ENCODE measurements at places on chromosomes 3 and 15.
A peak's percentile ranks its signal among the peaks of the same experiment; 100 is the strongest.

DNA sequence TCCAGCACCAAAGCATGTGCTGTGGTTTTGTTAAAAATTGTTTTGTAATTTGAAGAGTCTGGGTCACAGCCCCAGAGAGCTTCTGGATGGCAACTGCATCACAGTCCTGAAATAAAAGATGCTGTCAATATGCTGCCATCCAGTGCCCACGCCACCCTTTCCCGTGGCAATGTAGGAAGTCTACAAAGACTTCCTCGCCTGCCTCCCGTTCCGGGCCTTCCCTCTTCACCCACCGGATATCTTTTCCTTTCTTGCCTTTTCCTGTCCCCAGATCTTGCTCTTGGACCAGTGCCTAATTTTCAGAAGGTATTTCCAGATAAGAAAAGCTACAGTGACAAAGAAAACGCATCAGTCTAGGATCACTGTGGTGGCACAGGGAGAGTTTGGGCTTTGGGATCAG is 85.3 kb upstream of the RNU6-1 start:
- DNase-seq, result no peak

DNA sequence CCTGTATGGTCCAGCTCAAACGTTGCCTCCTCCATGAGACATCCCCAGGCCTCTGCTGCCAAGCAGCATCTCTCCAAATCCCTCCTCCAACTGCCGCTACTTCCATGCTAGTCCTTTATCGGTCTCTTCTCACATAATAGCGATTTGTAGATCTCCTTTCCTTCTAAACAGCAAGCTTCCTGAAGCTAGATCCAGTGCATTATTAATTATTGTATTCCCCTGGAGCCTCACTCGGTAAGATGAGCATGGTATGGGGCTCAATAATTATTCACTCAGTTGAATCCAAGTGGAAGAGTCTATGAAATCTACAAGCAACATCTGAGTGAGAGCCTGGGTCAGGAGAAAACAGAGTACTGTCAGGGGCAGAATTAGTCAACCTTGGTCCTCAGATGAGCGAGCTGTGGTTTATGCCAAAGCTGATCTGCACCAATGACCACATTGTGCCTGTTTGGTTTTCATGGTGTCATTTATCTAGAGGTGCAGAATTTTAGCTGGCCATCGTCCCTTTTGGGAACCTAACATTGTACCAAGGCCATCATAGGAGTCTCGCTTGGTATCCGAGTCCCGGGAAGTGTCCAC is 93.8 kb upstream of the UBE2E1 start:
- DNase-seq, result no peak

- DNase-seq, result peak; percentile 49
These were observed 24.0 kb upstream of the SPTSSB start for GRCh38 chr3:161395115-161396012.

DNA sequence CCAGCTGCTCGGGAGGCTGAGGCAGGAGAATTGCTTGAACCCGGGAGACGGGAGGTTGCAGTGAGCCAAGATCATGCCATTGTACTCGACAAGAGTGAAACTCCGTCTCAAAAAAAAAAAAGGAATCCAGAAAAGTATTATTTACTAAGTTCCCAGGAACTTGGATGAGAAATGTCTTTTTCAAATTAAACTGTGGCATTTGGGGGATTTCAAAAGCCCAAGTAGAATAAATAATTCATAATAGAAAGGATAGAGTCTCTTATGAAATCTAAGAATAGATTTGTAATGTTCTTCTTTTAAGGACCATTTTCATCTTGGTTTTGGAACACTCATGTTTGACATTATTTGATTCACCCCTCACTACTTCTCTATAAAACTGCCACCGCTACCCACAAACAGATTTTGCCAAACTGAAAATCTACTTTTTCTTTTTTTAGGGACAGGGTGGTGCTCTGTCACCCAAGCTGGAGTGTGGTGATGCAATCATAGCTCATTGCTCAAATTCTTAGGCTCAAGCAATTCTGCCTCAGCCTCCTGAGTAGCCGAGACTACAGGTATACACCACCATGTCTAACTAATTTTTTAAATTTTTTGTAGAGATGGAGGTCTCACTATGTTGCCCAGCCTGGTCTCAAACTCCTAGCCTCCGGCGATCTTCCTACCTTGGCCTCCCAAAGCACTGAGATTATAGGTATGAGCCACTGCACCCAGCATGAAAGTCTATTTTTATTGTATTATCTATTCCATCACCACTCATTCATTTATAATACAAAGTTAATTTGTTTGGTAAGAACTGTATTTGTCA is 99.3 kb downstream of the SENP2 start:
- no peak for DNase-seq

DNA sequence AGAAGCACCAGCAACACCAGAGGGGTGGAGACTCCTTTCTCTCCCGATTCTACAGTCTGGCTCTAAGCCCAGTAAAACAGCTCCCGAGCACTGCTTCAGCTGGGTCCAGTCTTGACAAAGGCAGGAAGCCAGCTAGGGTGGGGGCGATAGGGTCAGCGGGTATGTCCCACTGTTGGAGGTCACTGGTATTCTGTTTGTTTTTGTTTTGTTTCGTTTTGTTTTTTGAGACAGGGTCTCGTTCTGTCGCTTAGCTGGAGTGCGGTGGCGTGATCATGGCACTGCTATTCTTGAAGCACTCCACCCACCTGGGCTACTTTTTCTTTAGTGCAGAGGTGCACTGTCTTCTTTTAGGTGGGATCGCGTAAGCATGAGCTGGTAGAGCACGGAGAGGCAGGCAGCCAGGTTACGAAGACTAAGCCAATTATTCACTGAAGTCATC is 16.3 kb downstream of the GCSAM start:
- no peak for DNase-seq

DNA sequence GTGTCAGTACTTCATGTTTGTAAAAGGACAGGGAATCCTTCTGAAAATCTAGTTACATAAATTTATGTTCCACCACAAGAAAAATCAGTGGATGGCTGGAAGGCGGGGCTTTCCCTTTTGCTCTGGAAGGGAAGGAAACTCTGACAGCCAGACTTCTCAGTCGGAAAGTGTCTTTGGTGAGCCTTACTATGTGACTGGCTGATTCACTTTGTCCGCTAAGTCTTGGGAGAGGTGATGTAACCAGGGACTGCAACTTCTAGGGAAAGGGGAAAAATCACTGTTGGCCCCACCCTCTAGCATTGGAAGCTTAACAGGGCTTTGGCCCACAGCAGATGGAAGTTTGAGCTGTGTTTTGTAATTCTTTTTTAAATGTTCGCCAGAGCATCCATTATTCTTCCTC is 281.4 kb upstream of the CTDSPL start:
- DNase-seq, result no peak

- DNase-seq, result no peak
These were observed 3.9 kb downstream of the RIOX2 start for GRCh38 chr3:97968376-97968775.

GRCh38 chr3:54305409-54306099 is 183.2 kb downstream of the CACNA2D3 start:
- DNase-seq, result no peak

DNA sequence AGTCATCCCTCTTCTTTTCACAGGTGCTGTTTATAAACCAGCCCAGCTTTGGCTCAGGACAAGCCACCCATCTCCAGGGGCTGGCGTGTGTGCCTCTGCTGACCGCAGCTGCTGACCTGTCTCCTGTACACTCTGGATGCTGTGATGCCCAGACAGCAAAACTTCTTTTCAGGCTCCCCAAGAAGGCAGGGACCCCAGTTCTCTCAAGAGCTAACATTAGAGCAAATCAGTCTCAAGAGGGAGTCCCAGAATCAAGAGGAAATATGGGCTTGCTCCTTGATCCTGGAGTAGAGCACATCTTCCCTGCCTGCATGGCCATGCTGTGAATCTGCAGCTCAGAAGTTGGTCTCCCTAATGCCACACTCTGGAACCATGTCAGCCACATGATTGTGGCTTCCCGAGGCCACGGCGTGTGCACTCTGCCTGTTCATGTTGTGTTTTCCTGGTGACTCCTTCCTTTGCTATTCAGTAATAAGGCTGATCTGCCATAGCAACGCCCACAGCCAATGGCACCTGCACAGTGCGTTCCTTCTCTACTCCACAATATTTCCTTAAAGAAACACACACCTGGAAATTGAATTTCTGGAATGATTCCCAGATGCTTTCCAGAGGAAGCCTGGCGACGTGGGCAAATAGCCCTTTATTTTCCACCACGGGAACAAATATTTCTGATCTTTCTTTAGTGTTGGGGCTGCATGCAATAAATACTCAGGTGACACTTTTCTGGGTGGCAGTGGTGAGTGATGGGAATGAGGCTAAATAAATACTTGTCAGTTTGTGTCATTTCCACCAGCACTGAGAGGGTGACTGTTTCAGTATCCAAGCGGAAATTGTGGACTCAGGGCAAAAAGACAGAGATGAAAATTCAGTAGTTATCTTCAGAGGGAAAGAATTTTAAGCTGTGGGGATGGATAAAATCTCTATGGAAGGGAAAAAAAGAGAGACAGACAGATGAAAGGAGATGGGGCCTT is 21.9 kb upstream of the THSD4 start:
- no peak for DNase-seq

DNA sequence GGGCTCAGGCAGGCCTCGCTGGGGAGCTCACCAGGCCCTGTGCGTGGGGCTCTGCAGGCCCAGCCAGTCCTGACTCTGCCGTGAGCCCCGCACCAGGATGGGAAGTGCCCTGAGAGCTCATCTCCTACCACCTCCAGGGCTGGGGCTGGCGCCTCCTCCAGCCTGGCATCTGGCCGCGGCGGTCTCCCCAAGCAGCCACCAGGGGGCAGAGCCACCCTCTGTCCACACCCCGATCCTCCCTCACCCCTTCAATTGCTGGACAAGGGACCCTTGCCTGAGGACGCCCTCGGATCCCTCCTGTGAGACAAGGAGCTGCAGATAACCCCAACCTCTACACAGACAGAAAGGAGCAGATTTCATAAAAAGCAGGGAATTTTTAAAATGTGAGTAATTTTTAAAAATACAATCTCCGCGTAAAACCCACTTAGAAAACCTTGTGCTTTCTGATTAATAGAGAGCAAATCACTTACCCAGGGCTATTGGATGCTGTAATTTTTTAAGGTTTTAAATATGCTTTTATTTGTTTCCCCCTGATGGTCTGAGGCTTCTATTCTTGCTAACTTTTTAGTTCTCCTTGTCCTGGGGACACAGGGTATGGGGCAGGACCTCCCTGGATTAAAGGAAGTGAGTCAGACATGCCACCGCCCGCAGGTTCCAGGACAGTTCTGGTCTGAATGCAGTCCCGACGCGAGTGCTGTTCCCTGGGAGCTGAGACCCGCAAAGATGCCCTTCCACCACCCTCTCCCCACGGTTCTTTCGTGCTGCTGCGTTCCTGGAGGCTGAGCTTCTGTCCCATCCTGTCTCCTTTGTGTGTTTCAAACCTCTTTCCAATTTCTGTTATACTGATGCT is 52.3 kb upstream of the CHRNA7 start:
- DNase-seq, result peak; percentile 48

- DNase-seq, result no peak
These were observed 377.3 kb downstream of the LPP start for GRCh38 chr3:188531210-188531609.

GRCh38 chr15:94704421-94704820 is 473.1 kb downstream of the MCTP2 start:
- no peak for DNase-seq

- DNase-seq, result no peak
These were observed 51.8 kb downstream of the KLF15 start for GRCh38 chr3:126305427-126305826.

GRCh38 chr3:102105193-102105592 is 255.9 kb downstream of the NFKBIZ start:
- no peak for DNase-seq

- DNase-seq, result no peak
These were observed 3.7 kb upstream of the SOX2 start for GRCh38 chr3:181707980-181708379.

DNA sequence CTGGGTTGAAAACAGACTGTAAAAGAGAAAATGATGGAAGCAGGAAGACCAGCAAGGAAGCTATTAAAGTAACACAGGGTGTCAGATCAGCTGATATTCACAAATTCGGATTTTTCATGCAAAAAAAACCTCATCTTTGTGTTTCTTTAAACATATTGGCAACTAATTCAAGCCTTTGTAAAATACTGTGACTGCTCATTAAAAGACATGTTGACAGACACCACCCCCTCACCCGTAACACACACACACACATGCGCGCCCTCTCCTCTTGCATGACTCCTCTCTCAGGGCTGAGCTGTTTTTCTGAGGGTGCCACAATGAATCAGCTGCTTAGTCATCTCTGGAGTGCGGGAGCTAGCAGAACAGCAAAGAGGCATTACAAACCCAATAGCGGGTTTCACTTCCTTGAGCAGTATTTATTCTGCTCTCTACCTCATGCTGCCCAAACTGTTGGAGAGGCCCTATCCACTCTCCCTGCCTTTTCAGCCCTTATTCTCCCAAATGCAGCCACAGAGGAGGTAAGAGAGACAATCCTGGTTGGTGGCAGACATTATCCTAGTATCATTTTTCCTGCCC is 35.8 kb upstream of the CCDC80 start:
- DNase-seq, result peak; percentile 69

- DNase-seq, result no peak
These were observed 67.2 kb downstream of the IL1RAP start for GRCh38 chr3:190581041-190581541.

GRCh38 chr15:70318594-70319465 is 221.1 kb upstream of the TLE3 start:
- no peak for DNase-seq

- no peak for DNase-seq
These were observed 9.9 kb downstream of the CDV3 start for GRCh38 chr3:133583396-133583795.

GRCh38 chr3:126946405-126946804 is 36.5 kb upstream of the PLXNA1 start:
- DNase-seq, result no peak

DNA sequence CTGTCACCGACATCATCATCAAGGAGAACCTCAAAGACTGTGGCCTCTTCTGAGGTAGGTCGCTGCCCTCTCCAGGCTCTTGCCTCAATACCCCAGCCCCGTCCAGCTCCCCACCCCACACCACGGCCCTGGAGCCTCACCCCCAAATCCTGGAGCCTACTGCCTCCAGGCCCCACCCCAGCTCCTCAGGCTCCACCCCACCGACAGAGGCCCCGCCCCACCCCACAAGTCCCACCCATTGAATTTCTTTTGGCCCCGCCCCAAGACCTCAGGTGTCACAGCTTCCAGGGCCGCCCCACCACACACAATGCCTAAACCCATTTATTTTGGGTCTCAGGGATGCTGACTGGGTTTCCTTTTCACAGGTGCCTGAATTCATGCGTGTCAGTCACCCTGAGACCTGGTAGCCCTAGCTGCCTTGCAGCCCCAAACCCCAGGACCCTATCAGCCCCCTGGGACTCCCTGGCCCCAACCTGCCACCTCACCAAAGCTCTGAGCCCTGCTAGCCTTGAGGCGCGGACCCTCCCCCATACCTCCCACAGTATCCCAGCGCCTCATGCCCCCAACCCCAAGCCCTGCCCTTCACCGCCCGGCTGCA is 3.6 kb downstream of the GNAT1 start:
- DNase-seq, result peak; percentile 56

- DNase-seq, result peak; percentile 53
These were observed 10.6 kb upstream of the STT3B start for GRCh38 chr3:31522152-31522551.

GRCh38 chr3:127486321-127486944 is 104.1 kb downstream of the TPRA1 start:
- DNase-seq, result no peak
